ENCODE measurements at places on chromosomes 6 and 20.

GRCh38 chr6:8195040-8195713 lies 92.8 kb upstream of the EEF1E1 start:
- DNase-seq = no peak

DNA sequence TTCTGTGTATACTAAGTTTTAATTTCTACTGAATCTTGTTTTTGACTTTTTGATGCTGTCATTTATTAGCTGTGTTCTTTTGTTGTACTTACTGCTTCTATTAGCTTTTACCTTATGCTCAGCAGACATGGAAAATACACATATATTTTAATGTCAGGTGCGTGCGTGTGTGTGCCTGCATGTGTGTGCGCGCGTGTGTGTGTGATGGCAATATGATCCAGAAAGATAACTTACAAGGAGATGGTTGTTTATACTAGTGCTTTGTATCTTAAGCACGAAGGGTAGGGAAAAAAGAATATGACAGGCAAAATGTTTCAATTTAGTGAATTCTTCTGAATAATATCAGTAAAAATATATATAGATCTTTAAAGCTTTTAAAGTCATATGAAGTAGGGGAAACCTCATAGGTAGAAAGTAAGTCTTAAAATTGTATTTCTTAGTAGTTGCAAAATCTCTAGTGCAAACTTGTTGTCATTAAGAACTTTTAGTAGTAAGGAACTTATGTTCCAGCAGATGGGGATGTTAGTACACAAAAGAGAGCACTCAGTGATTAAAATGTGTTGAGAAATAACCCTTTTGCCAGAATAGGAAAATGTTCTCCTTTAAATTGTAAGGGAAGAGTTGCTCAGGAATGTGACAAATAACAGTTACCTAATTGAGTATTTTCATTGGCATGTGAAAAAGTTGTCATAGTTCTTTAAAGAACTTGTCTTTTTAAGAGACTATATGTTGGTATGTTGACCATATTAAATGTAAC lies 13.2 kb downstream of the QKI start:
- DNase-seq = no peak

- no peak for DNase-seq
Measured at GRCh38 chr6:40440053-40440452, 147.1 kb downstream of the LRFN2 start.

DNA sequence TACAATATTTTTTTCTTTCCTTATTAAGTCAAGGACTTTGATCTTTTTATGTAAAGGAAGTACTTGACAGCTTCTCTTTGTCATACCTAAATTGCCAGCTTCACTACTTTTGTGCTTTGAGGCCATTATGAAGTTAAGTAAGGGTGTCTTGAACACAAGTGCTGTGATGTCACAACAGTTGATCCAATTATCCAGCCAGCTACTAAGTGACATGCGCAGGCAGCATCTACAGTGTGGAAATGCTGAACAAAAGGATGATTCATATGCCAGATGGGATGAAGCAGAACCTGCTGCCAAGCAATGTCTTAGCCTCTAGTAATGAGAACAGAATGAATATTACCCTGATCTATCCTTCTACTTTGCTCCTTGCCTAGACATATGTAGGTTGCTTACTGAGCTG lies 68.3 kb upstream of the TMEM244 start:
- no peak for DNase-seq

DNA sequence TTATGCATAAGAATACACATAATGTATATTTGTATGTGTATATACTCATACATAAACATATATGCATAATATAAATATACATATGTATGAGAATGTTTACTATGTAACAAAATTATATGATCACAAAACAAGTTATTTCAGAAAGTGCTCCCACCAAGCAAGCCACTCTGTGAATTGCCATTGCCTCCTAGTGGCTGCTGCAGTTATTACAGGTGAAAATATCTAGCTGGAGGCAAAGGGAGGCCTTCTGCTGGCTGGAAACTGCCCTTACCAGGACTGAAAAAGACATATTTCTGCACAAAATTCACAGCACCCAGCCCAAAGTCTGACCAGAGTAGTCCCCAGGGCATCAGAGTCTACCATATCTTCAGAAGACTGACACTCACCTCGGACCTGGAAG lies 14.4 kb upstream of the ADAM33 start:
- DNase-seq = no peak

- no peak for DNase-seq
Measured at GRCh38 chr20:56788671-56789610, 159.8 kb downstream of the TFAP2C start.

- peak; percentile 17 for DNase-seq
Measured at GRCh38 chr6:52049252-52050050, 38.0 kb downstream of the PKHD1 start.

DNA sequence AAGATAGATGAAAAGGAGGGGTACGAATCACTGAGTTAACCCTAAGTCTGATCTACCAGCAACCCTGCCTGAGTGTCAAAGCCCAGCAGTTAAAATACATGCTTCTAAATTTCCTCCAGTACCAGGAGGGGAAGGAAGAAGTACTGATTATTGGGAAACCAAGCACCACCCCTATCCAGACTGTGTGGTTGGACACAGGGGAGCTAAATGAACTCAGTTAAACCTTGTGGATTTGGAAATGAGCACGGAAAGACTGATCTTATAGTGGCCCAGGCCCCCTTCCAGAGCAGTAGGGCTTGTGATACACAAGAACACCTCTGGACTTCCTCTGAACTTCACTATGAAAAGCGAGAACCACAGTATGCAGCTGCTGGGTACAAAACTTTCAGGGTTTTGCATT lies 585.6 kb downstream of the MAFB start:
- no peak for DNase-seq

All from HS-27A (cell line).